Fibroblast of skin of back (primary cell): ENCODE measurements at places on chromosomes 3 and 15.

GRCh38 chr3:170062769-170063168 lies 25.0 kb downstream of the GPR160 start:
- no peak for DNase-seq

DNA sequence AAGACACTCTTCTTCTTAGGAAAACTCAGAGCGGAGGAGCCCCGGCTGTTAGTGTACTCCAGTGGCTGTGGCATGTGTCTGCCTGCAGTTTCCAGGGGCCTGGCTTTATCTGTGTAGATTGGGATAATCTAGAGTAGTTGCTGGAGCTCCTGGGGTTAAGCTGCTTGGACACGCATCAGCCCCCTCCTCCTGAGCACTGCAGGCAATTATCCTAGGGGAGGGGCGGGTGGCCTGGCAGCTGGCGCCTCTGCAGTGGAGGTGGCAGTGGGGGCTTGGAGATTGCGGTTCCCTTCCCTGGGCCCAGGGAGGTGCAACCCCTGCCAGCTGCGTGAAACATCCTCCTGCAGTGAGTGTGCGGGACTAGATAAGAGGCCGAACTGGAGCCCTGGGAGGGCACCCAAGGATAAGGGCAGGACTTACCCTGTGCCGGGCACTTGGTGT lies 68.2 kb downstream of the EFCAB12 start:
- DNase-seq: no peak

DNA sequence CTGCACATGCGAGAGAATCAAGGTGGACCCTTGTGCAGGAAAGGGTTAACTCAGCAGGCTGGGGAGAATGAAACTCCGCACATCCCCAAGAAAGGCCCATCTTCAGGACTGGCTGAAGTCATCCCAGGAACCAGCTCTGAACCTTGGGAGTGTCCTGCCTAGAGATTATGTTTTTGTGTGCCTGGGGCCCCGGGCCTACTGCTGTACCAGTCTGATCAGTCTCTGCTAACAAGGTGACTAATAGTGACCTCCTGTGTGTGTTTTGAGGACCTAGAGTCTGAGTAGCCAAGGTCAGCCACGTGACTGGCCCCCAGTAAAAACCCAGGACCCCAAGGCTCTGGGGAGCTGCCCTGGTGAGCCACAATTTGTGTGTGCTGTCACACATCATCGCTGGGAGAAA lies 58.2 kb downstream of the CYFIP1 start:
- no peak for DNase-seq

DNA sequence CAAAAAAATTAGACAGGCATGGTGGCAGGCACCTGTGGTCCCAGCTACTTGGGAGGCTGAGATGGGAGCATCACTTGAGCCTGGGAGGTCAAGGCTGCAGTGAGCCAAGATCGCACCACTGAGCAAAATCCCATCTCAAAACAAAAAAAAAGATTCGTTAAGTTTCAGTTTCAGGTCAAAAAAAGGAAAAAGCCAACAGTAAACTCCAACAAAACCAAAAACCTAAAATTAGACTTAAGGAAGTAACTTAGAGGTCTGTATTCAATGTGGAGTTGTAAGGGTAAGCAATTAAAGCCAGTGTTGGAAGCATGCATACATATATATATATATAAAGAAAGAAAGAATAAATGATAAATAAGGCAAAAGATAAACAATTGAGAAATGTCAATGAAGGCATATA lies 11.8 kb downstream of the KPNA1 start:
- DNase-seq: no peak

DNA sequence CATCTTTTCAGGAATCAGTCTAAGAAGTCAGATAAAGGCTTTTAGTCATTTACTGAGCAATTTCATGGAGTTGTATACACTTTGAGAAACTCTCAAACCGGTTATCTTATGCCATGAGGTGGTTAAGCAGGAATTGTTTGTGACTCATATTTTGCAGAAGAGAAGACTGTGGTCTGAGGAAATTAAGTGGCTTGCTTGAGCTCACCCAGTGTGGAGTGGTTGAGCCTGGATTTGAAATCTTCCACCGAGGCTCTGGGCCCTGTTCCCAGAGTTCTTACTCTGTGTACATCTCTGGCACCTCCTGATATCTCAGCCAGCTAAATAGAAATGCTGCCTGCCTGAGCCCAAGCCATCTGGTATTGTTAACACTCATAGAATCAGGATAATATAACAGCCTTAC lies 37.8 kb upstream of the BCL6 start:
- peak; percentile 87 for DNase-seq

- peak; percentile 89 for DNase-seq
Observed at GRCh38 chr15:101138913-101139880, 112.7 kb downstream of the CHSY1 start.

GRCh38 chr3:141553055-141553454 lies 66.2 kb downstream of the RASA2 start:
- no peak for DNase-seq

GRCh38 chr15:46088486-46089445 lies 453.9 kb downstream of the SQOR start:
- peak; percentile 55 for DNase-seq

GRCh38 chr3:72185549-72186399 lies 400.8 kb upstream of the PROK2 start:
- peak; percentile 88 for DNase-seq

GRCh38 chr15:81929557-81929956 lies 116.3 kb downstream of the MEX3B start:
- DNase-seq: no peak

DNA sequence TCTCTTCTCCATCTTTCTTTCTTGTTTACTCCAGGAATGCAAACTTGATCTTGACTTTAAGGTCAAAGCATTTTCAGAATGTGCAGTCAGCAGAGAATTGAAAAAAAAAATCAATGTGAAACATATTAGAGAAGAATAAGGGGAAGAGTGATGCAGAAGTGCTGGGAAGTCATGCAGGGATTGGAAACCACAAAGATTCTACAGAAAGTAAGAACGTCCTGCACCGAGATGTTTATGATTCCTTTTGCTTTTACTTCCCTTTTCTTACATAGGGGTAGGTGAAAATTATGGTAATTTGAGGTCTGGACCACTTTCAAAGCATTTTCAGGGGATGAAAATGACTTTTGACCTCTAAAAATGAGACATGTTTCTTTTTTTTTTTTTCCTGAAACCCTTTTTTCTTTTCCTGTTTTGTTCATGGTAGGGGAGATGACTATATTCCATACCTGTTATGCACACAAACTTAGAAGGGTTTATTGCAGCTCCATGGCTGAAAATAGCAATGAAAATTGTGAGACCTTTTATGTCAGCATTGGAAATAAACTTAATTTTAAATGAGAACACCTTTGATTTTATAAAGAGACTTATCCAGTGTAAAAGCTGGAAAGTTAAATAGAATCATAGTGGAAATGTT lies 623.5 kb upstream of the TBL1XR1 start:
- peak; percentile 75 for DNase-seq

GRCh38 chr15:23416349-23417276 lies 30.4 kb downstream of the GOLGA6L2 start:
- DNase-seq: no peak

DNA sequence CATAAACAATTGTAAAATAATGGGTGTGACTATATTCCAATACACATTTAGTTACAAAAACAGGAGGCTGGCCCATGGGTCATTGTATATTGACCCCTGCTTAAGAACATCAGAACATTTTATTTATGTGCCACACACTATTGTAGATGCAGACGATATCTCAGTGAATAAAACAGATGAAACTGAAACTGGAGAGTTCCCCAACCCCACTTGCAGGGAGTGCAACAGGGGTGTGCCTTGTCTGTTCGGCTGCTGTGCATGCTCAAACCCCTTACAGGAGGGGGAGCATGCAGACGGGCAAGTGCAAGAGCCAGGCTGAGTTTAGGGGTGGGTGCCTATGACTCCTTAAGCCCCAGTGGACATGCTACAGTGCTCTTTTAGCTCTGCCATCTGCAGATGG lies 509.6 kb downstream of the IGSF11 start:
- DNase-seq: no peak

GRCh38 chr15:81188354-81188753 lies 8.3 kb upstream of the IL16 start:
- no peak for DNase-seq

DNA sequence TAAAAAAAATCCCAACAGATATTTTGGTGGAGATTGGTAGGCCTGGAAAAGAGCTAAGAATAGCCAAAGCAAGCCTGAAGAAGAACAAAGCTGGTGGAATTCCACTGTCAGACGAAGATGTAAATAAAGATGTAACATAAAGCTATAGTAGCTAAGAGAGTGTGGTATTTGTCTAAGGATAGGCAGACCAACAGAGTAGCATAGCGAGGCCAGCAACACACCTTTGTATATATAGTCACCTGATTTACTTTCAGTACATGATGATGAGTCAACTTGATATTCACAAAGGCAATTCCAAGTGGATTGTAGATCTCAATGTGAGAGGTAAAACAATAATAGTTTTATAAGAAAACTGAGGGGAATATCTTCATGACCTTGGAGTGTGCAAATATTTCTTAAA lies 53.6 kb upstream of the SYN2 start:
- no peak for DNase-seq

DNA sequence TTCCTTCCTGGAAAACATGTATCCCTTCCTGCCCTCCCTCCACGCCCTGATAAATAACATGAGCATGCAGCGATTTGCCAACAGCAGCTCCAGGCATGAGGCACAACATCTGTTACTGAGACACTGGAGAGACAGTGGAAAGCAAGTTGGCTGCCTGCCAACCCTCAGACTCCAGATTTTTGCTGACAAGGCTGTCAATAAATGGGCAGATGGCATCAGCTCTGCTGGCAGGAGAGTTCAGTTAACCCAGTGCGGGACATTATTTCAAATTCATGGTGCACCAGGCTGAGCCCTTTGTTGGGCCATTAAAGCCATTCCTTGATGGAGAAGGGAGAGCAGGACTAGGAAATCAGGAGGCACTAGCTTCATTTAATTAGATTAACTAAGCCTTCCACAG lies 293.3 kb downstream of the MEX3B start:
- DNase-seq: peak; percentile 74

GRCh38 chr3:72462595-72463011 lies 385.6 kb downstream of the SHQ1 start:
- DNase-seq: no peak

DNA sequence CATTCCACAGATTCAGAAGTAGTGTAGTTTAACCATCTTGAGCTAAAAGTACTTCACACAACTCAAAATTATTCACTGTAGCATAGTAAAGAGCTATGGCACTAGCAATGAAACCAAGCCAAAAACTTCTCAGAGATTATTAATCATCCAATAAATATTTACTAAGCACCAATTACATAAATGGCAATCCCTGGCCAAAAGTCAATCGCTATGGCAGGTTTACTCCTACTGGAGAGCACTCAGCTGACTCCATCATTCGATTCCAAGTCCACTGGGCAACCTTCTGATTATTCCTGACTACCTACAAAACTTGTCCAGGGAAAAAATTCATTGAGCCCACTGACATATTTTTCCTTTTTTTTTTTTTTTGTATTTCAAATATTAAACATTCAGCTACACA lies 23.9 kb downstream of the ATP13A3 start:
- DNase-seq: no peak

- DNase-seq: no peak
Observed at GRCh38 chr15:47932261-47932660, 188.5 kb upstream of the SLC24A5 start.

DNA sequence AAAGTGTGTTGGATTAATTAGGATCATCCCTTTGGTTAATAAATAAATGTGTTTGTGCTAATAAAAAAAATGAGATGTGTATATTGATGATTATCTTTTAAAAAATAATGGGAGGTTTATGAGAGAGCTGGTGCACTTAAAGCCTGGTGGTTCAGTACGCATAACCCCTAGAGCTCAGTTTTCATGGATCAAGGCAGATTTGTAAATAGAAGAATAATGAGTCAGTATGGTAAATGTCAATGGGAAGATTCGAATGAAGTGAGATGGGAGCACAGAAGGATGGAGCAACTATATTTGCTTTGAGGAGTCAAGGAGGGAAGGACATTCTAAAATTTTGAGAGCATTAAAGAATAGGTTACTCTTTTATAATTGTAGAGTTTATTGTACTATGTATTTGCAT lies 35.4 kb downstream of the AKAP13 start:
- DNase-seq: no peak

DNA sequence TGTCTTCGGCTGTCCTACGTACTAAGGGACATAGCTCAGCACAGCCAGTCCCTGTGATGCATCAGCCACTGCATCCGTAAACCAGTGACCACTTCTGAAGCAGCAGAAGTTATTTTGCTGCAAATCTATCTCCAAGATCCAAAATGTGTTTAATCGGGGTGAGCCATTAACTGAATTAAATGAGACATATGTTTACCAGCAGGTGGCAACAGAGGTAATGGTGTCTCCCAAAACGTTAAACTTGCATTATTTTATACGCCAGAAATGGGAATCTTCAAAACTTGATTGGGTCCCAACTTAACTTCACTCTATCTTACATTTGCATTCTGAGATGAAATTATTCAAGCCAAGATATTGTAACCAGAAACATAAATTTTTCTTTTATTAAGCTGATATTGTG lies 75.3 kb upstream of the BOC start:
- DNase-seq: peak; percentile 38

GRCh38 chr15:80730926-80731325 lies 35.8 kb downstream of the ABHD17C start:
- DNase-seq: peak; percentile 62

DNA sequence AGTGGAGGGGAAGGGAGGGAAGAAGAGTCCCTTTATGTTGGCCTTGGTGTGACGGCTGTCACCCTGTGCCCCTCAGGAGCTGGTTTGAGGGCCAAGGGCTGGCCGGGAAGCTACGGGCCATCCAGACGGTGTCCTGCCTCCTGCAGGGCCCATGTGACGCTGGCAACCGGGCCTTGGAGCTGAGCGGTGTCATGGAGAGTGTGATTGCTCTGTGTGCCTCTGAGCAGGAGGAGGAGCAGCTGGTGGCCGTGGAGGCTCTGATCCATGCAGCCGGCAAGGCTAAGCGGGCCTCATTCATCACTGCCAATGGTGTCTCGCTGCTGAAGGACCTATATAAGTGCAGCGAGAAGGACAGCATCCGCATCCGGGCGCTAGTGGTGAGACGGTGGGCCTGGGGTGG lies 8.1 kb upstream of the RCCD1 start:
- DNase-seq: no peak

DNA sequence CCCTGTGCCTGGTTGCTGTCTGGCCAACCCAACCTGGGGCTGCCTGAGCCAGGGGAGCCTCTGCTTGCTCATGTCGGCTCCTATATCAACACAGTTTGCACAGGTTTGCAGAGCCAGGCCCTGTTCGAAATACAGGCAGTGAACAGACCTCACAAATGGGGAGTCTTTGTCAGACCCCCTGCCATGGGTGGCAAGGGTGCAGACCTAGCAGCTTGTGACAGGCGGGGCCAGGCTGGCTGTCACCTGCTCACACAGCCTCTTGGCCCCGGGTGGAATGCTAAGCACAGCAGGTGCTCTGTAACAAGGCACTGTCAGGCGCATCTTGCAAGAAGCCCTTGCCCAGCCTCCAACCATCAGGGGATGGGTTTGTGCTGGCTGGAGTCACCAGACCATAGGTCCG lies 47.3 kb downstream of the BDH1 start:
- no peak for DNase-seq

DNA sequence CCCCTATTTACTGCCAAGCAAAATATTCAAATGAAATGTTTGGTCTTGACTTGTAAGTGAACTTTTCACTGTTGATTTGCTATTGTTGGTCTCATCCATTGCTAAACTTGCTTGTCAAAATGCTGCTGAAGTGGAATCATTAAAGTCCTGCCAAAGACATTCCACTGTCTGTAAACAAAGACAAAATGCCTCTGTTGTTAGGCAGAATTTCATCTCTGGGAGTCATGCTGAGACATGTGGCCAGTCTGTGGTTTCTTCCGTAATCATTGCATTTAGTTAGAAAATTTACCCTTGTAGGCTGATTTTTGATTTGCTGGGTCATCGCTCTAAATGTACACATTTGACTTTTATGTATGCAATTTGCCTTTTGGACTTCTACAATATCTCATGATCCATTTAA lies 577.7 kb downstream of the MECOM start:
- DNase-seq: peak; percentile 81

- DNase-seq: no peak
Observed at GRCh38 chr15:91885714-91886270, 32.3 kb downstream of the SLCO3A1 start.
